NB4 (cell line): ENCODE measurements at places on chromosomes 1 and 21.

GRCh38 chr1:147773215-147773715 is 12.9 kb upstream of the GJA5 start:
- peak; percentile 8 for DNase-seq

GRCh38 chr1:39829791-39830533 is 41.3 kb upstream of the BMP8B start:
- no peak for DNase-seq

- DNase-seq: peak; percentile 63
These were observed 23.5 kb upstream of the LBR start for GRCh38 chr1:225451340-225451739.

- no peak for DNase-seq
These were observed 6.7 kb downstream of the PLEKHG5 start for GRCh38 chr1:6484826-6485167.

- no peak for DNase-seq
These were observed 22.1 kb upstream of the CITED4 start for GRCh38 chr1:40884055-40884795.

GRCh38 chr1:38690790-38691449 is 168.7 kb downstream of the RRAGC start:
- no peak for DNase-seq
